ENCODE measurements at places on chromosomes 4 and X.
A peak's percentile ranks its signal among the peaks of the same experiment; 100 is the strongest.

- DNase-seq, result no peak
These were observed 896 bp downstream of the KDR start for GRCh38 chr4:55124322-55125076.

- DNase-seq, result no peak
These were observed 46.5 kb downstream of the FANCB start for GRCh38 chrX:14826319-14826718.

GRCh38 chr4:87541956-87542709 lies 13.0 kb upstream of the SPARCL1 start:
- no peak for DNase-seq

DNA sequence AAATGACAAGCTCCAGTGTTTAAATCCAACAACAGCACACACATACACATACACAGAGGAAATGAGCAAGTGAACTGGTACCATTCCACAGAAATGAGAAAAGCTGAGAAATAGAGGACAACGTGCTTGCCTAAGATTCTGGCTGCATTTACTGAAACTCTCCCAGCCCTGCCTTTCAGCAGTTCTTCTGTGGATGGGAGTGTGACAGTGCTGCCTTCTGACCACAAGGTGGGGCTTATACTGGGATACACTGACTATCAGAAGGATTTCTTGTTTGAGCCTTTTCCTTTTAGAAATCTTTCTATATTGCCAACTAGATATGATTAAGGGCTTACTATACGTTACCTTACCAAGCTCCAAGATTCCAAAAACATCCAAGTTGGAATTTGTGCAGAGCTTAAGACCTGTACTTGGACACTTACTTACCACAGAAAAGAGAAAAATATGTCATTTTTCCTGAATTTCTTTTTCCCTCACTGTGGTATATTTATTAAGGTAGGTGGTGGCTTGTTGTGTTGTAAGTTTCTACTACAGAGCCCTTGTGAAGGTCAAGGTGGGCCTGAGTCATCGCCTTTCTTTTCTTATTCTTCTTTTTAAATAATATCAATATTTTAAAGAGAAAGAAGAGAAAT lies 10.7 kb upstream of the CXCL8 start:
- no peak for DNase-seq

DNA sequence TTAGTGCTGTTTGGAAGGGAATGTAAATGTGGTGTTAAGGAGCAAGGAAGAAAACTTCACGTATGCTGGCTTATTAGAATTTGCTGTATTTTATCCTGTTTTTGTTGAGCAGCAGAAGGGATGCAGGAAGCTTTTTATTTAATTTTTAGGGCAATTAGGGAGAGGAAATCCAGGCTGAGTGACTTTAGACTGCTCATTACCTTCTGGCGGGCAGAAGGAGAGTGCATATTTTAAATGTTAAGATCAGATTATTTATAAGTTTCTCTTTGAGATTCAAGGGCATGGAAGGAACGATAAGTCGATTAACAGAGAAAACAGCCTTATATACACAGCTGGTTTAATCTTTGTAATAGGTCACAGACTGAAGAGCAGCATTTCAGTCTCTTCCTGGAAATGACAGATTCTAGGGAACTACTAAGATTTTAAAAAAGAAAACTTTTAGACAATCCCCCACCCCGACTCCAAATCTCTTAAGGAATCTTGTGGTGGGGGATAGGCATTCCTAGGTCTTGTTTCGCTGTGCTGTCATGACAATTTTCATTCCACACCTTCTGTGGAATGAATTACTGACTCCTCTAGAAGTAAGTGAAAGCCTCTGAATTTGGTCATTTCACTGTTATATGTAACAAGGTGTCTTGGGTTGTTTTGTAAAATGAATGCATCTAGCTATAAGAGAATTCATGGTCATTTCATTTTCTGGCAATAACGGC lies 402.5 kb downstream of the RAPGEF2 start:
- no peak for DNase-seq

DNA sequence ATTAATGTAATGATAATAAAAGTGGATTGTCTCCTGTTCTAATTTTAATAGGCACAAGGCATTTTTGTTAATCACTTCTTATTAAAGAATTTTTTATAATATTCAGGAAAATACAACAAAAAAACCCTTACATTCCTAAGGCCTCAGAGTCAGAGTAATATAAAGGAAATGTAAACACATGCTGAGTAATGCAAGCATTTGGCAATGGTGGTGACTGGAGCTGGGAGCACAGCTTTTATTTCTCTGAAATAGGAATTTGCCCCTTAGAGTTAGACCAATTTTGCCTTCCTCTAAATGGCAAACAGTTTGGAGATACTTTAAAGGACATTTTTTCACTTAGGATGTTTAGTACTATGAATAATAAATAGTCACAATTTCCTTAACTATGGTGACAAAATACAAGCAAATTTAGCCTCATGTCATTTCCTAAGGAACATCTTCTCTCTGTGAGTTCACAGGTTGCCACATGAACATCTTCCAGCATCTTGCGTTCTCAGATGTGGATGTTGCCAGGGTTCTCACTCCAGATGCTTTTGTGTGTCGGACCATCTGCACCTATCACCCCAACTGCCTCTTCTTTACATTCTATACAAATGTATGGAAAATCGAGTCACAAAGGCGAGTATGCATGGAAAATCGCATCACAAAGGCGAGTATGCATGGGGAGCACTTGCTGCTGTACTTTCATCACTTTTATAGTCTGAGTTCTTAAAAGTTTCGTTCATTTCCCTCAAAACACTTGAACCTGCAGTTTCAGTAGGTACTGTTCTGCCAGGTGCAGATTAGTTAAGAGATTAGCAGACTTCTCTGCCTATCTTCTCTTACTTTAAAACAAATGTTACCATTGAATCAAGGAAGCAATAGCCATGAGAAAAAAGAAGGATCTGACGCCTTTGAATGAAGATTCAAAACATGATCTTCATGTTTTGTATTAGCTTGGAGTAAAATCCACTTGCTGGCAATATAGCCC lies 15.9 kb upstream of the F11 start:
- no peak for DNase-seq

GRCh38 chr4:30920043-30920442 lies 199.9 kb downstream of the PCDH7 start:
- no peak for DNase-seq

- DNase-seq, result no peak
These were observed 71.9 kb downstream of the MAGEB17 start for GRCh38 chrX:16239211-16239610.

DNA sequence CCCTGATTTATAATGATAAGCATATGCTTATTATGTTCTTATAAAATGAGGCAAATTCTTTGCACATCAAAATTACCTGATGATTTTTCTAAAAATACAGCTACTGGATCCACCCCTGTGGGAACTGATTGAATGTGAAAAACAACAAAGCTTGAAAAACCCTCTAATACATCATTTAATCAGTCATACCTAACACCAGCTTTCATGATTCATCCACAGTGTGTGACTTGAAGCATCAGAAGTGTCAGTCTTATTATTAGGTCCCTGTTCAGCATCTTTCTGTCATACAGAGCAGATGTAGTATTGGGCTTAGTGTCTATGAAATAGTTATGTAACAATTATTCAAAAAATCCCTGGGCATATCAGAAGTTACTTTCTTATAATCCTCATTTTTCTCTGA lies 671.3 kb upstream of the GALNT7 start:
- no peak for DNase-seq

- DNase-seq, result no peak
These were observed 107.8 kb downstream of the ARHGAP10 start for GRCh38 chr4:147839663-147840062.

DNA sequence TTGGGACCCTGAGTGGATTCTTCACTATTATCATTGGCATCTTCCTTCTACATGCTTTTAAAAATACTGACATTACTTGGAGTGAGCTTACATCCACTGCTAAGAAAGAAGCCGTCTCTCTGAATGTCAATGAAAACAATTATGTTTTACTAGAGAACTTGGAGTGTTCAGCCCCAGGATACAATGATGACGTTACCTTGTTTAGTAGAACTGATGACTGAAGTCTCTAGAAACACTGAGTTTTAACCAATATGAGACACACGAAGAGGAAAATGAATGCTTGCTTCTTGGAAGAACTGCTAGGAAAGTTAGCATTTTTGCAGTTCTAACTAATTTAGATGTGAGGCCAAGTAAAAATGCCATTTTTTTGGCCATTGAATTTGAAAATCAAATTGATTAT lies 19.4 kb downstream of the NIPAL1 start:
- DNase-seq, result no peak

- no peak for DNase-seq
These were observed 52.1 kb downstream of the RTL5 start for GRCh38 chrX:72079607-72080006.

- no peak for DNase-seq
These were observed 636.5 kb upstream of the FRG1 start for GRCh38 chr4:189304167-189304566.

DNA sequence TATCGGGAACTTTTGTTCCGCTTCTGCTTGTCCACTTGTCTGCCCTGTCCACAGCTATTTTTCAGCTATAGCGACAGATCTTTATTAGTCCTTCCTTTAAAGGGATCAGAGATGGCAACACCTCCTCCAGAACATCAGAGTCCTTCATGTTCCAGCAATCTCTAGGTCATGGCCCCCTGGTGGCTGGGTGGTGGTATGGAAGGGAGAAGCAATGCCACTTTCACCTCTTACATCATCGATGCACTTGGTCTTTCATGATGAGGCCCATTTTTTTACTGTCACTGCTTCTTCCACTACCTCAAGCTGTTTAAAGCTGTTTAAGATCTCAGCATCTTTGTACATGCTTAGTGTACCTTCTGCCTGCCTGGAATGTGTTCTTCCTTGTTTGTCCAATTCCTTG lies 106.7 kb downstream of the ARHGAP6 start:
- peak; percentile 2 for DNase-seq

GRCh38 chr4:8439168-8439567 lies 1.4 kb downstream of the ACOX3 start:
- no peak for DNase-seq
